SHP77 treated with DMSO at 0.1 percent for 48 hours (cell line): ENCODE measurements at places on chromosomes 5 and 9.

GRCh38 chr5:56167519-56167918, 65.6 kb downstream of the ANKRD55 start:
- no peak for DNase-seq

GRCh38 chr5:84685121-84685894, 300.6 kb upstream of the EDIL3 start:
- no peak for DNase-seq

DNA sequence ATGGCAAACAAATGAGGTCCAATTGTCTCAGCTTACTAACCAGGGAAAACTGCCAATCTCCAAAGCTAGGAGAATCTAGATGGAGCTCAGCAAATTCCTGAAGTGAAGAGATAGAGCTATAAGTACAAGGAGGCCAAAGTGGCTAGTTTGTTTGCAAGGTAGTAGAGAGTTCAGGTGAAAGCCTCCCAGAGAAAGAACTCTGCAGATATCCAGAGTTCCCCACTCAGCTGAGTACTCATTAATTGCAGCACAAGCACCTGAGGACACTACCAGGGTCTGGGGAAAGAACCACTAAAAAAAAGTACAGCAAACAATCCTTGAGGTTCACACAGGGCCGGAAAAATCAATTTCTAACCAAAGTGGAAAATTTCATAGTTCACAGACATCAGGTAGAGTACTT, 250.9 kb downstream of the TMEM232 start:
- DNase-seq: no peak

- DNase-seq: peak; percentile 28
Measured at GRCh38 chr5:141084487-141084989, 9.9 kb upstream of the PCDHB2 start.

GRCh38 chr9:26567976-26568375, 324.6 kb downstream of the CAAP1 start:
- peak; percentile 46 for DNase-seq

DNA sequence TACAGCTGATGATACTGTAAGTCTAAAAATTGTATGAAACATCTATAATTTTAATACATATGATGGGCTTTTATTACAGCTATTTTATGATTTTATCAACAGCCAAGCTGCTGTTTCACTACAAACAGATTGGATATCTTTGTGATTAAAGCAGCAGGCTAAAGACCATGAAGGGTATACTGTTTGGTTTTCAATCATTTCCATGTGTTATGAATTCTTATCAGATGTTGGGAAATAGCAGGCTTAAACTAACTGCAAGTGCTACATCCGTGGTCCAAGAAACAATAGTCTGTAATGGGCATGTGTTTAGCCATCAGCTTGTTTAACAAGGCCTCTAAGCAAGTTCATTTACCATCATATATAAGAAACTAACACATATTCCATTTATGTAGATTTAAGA, 107.5 kb downstream of the CWC27 start:
- DNase-seq: no peak

- no peak for DNase-seq
Measured at GRCh38 chr5:158066076-158066475, 207.1 kb upstream of the CLINT1 start.

DNA sequence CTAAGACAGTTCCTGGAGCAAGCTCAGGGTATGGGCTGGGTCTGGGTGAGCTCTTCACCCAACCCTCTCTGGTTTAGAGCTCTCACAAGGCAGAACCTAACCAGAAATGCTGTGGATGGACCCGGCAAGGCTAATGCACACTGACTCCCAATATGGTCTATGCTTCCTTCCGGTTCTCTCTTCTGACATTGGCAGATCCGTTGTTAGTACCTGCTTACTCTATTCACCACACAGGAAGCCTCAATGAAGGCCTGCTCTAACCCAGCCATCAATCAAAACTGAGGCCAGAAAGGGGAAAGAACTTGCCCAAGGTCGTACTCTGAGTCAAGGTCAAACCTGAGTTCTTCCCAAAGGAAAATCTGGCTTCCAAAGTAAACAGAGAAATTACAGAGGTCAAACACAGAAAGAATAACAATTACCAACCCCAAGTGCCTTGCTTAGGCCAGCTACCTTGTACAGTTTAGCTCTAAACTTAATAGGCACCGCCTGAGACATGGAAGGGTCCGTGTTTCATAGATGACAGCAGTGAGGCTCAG, 46.0 kb upstream of the AKNA start:
- DNase-seq: no peak

DNA sequence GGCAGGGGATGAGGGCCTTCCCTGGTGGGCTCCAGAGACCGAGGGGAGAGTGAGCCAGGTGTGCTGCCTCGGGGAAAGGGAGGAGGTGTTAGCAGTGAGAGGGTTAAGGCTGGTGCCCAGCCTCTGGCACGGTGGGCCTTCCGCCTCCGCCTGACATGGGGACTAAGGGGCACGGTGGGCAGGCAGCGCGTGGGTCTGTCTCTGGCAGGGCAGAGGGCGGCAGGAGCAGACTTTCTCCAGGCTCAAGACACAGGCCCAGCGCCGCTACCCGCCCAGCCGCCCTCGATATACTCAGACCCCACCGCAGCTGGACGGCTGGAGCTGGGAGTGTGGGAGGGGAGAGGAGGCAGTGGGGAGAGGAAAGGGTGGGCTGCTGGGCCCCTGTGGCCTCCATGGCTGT, 14.9 kb upstream of the FRMPD1 start:
- DNase-seq: no peak

DNA sequence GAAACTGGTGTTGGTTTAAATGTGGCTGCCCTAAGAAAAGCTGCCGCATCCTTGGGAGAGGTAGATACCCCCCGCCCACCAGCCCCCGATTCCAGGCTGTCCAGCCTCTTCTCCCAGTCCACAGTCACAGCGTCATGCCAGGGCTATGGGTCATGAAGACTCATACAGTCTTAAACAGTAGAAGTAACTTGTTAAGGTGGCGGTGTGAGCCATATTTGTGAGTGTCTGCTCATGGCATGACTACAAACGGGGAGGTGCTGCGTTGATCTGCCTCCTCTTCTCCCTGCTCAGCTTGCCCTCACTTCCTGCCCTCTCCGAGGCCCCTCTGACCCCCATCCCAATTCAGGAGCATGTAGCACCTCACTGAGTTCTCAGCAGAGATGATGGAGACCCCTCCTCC, 20.8 kb downstream of the FGD3 start:
- no peak for DNase-seq

DNA sequence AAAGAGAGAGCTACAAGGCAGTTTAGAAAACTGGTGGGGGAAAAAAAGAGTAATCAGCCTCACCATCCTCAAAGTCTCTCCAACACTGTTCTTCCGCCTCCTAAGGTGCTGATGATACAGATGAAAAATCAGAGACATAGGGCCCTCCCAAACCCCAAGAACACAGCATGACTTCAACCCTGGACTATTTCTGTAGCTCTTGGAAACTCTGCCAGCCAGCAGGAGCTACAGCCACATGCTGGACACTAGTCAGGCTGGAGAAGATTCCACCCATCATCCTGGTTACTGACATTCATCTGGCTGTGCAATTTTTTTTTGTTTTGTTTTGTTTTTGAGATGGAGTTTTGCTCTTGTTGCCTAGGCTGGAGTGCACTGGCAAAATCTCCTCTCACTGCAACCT, 42.4 kb downstream of the OXCT1 start:
- DNase-seq: no peak

GRCh38 chr9:1839909-1840308, 175.2 kb upstream of the SMARCA2 start:
- no peak for DNase-seq

DNA sequence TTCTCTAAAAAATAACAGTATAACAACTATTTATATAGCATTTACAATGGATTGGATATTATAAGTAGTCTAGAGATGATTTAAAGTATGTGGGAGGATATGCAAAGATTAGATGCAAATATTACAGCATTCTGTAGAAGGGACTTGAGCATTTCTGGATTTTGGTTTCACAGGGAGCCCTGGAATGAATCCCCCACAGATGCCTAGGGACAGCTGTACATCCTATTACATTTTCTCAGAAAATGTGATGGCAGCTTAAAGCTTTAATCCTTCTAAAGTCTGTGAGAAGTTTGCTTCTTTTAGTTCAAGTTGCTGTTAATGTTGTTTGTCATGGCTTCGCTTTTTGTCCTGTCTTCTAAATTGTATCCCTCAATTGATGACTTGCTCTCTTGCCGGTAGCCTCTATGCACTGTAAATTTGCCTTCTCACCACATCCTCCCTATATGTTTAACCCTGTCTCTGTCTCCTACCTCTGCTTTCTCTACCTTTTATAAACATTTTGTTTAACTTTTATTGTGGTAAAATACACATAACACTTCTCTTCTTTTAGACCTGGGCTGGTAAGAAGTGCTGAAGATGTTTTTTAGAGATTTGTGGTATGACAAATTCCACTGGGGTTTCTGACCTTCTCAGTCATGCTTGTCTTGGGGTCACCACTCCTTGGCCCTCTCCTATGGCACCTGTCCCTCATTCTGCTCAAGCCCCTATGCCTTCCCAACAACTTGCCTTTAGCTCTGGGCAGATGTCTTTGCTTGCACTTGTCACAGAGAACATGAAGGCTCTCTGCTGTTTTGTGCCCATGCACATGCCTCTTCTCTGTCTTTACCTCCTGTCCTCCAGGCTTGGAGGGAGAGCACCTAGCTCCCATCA, 37.9 kb downstream of the LNPEP start:
- DNase-seq: no peak

- DNase-seq: no peak
Measured at GRCh38 chr9:93683331-93684134, 107.1 kb downstream of the PHF2 start.

DNA sequence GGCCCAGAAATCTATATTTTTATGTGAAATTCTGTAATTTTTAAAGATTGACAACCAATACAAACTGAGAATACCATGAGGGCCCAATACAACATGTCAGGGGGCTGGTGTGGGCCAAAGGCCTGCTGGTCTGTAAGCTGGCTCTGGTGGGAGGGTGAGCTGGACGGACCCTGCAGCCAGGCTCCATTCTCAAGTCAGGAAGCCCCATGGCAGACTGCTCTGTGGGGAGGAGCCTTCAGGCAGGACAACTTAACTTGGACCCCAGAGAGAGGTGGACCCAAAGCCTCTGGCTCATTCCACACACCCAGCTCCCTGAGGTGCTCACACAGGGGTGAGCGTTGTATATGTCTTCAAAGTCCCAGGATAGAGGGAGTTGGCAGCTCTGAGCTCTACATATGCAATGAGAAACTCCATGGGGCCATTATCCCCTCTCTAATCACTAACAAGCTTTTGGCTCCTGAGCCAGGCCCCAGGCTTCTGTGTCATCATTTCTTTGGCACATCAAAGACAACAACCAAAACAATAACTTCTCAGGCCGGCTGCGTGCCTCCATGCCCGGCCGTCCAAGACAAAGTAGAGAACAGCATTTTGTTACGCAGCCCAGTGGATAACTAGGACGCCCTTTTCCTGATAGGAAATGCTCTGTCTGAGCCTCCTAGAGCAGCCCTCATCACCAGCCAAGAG, 6.4 kb downstream of the SEPTIN8 start:
- DNase-seq: no peak

- peak; percentile 30 for DNase-seq
Measured at GRCh38 chr5:122078116-122079110, at the start of gene LOX. TSS of gene LOX (minus strand) at chr5:122078259. CDS start at chr5:122077985, 274 bp downstream.
